ENCODE measurements at places on chromosomes 6 and 20.

GRCh38 chr6:39843305-39844020 is 51.3 kb downstream of the DAAM2 start:
- peak; percentile 30 for DNase-seq

- peak; percentile 71 for DNase-seq
Measured at GRCh38 chr20:40868551-40869217, 159.9 kb upstream of the TOP1 start.

- no peak for DNase-seq
Measured at GRCh38 chr20:33669873-33670640, 3.3 kb downstream of the ACTL10 start.

DNA sequence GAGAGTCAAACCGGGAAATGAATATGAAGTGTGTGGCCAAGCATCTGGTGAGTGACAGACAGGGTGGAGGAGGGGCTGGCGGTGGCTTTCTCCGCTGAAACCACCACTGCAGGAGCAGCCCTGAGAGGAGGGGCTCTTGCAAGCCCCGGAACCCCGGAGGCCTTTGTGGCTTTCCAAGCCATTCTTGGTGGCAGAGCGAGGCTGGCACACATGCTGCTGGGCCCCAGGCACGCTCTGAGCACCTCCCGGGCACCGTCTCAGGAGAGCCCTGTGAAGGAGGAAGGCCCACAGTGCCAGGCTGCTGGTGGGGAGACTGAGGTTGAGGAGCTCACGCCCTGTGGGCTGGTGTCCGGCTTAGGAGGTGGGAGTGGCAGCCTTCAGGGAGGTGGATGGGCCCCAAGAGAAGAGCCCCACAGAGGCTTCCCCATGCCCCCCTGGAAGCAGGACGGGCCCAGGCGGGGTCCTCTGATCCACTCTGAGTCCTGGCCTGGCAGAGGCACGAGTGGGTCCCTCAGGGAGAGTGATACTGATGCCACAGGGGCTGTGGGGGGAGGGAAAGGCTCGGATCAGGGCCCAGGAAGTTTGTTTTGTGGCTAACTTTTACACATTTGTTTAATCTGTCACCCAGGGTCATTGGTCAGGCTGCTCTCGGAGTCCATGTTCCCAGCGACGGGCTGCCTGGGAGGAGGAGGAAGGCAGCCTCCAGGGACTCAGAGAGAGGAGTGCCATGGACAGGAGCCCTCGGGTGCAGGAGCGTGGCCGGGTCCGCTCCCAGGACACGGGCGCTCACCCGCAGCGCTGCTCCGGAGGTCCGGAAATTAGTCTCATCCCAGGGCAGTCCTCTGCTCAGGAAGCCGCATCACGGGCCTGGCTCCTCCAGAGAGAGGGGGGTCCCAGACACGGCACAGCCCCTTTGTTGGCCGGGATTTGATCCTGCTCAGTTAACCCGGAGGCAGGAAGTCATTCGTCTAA is 170.7 kb downstream of the ERMARD start:
- no peak for DNase-seq

GRCh38 chr6:143196525-143197225 is 136.0 kb downstream of the AIG1 start:
- DNase-seq: peak; percentile 21

DNA sequence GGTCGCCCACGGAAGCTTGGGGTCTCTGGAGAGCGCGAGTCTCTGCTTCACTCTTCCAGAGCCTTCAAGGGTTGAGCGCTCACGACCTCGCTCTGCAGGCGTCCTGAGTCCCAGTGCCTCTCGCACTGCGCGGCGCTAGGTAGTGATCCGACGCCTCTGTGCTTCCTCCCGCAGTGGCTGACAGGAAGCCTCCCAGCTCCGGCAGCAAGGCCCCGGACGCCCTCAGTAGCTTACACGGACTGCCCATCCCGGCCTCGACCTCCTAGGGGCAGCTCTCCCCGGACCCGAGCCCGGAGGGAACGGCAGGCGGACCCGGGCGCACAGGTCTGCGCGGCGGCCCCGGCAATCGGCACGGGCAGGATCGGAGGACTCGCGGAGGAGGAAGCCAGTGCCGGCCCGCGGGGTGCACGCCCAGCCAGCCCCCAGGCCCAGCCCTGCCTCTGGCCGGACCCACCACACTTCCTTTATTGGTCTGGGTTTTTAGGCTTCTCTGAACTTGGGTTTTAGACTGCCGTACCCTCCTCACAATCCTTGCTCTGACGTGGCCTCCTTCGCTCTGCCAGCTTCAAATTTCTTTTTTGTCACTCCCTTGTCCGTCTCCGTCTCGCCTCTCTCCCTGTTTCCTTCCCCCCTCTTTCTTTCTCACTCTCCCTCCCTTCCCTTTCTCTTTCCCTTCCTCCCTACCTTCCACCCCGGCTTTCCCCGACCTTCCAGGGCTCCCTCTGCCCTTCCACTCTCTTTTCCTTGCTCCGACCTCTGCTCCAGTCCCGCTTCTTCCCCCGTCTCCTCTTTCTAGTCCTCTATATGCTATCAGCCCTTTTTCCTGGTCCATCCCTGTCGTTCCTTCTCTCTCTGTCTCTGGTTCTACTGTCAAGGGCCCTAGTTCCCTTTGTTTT is 9.1 kb downstream of the PAX1 start:
- DNase-seq: no peak

GRCh38 chr6:36823421-36824096 is 15.7 kb downstream of the CPNE5 start:
- peak; percentile 73 for DNase-seq

GRCh38 chr6:6920114-6920986 is 187.4 kb upstream of the RREB1 start:
- no peak for DNase-seq

DNA sequence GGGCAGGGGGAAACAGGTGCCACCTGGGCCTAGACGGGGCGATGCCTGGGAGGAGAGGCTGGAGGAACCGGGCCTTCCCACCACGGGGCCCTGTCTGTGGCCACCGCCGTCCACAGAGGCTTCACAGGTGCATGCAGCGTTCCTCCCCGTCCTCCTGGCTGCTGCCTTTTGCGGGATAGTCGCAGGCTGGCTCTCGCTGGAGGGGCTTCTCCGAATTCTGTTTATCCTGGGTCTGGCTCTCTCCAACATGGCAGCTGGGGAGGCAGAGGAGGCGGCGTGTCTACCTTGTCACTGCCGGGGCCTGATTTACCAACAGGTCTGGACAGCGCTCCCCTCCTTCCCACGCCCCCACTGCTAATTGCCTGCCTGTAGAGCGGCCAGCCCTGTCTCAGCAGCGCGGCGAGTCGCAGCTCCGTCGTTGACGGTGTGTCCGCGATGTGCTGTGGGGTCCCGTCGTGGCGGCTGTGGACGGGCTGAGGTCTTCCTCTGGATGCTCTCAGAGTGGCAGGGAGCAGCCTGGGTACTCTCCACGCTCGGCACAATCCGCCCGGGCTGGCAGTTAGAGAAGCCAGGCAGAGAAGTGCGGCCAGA is 262.9 kb downstream of the TAF4 start:
- no peak for DNase-seq

DNA sequence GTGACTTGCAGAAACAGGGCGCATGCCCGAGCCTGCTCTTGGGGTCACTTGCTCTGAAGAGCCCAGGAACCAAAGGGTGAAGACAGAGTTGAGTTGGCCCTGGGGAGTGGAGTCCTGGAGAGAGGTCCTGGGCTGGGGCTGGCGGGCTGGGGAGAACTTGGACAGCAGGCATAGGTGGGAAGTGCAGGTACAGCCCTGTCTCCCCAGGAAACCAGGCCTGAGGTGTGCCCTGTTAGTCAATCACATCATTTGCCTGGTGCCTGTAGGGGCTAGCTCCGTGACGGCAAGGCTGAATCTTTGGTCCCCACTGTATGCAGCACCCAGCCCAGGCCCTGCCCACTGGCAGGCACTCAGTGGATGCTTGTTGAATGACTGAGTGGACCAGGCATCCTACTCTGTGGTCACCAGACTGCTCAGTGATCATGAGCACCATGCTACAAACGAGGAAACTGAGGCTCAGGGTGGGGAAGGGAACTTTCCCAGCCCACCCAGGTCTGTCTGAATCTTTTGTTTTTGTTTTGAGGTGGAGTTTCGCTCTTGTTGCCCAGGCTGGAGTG is 15.6 kb upstream of the NOL4L start:
- no peak for DNase-seq

DNA sequence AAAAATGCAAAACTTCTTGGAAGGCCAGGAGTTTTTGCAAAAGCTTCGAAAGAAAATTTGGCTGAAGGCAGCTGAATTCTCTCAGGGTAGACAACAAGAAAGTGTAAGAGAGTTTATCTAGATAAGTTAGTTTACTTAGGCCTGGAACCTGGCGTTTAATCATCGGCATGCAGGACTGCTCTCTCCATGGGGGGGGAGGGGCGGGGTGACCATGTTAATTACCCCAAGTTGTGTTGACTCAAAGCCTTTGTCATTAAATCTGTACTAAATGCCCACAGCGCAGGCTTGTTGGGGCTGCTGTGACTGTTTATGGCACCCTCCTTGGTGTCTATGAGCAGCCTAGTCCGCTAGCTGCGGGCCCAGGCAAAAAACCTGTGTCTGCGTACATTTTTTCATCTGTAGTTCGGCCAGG is 20.1 kb upstream of the ZNF451 start:
- no peak for DNase-seq

DNA sequence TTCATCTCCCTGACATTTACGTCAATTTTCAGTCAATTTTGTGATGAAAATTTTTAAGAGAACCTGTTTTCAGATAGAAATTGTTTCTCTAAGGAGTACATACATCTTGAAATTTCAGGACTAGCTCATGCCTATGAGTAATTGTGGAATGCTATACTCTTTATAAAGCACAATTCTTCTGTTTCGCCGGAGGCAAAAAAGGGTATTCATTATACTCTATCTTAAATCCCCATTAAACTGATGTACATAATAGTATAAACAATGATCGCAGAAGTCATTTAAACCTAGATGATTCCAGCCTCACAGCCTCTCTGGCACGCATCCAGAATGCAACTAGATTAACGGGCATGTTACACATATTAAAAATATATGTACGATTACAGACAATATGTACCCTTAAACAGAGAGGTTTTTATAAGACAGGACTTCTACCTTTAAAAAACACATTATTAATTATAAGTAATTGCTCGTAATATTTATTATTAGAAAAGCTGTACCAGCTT is 62.6 kb downstream of the NRSN1 start:
- DNase-seq: no peak

DNA sequence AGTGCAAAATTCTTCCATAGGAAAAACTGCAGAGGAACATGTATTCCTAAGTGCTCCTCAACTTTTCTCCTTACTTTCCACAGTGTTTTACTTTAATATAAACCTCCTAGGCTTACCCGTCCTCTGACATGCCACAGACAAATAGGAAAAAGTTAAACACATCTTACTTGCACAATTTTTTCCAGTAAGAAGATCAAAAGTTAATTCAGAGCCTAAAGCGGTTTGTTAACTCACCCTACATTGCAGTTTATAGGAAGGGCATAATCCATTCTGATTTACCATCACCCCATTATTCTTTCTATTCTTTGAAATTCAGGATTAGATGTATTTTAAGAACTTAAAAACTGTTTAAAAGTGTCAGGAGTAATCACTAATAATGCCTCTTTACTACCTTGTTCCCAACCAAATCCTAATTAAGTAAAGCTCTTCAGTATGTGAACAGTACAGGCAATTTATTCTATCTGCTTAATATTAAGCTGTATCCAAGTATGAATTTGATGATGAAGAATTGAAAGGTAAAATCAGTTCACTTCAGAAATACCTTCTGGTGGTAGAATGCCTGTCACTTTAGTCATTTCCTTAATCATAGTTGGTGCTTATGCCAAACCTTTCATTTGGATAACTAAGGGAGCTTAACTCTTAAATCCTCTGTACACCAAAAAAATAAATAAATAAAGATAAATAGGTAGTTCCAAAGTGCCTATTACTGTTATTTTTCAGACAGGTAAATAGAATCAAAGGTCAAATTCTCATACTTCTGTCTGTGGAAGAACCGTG is 292.0 kb downstream of the ALDH8A1 start:
- no peak for DNase-seq

- no peak for DNase-seq
Measured at GRCh38 chr6:37618916-37619590, 78.6 kb downstream of the MDGA1 start.

GRCh38 chr6:43020847-43021246 is 576 bp upstream of the RRP36 start:
- no peak for DNase-seq

GRCh38 chr20:4560667-4561066 is 161.0 kb upstream of the PRND start:
- peak; percentile 55 for DNase-seq

DNA sequence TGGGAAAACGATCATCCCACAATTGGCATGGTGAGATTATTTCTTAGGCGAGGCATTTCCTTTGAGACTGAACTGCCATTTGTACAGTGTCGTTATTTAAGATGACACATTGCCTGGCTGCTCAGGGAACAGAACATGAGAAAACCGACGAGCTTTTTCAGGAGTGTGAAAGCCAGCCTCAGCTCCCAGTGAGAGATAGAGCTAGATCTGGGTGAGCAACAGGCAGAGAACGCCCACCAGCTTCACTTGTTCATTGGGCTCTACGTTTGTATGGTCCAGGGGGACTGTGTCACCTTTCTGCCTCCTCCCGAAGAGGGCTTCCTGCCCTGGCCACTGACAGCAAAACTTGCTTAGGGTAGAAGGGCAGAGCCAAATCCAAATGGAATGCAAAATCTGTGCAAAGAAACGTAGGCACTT is 378.1 kb downstream of the RNGTT start:
- DNase-seq: no peak

DNA sequence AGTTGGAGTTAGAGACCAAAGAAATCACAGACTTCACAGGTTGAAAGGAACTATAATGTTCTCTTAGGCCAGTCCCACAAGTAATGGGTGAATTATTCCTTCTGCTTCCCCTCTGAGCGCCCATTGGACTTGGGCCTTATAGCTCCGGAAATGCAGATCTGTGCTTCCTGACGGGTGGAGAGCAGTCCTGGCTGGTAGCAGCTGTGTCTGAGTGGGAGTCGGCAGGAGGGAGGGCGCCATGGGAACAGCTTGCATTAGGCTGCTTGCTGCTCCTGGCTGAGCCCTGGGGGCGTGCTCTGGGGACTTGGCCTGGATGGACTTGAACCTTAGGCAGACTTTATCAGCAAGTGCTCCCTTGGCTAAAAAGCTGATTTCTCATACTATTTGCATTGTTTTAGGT is 18.4 kb upstream of the NUP153 start:
- DNase-seq: peak; percentile 43

DNA sequence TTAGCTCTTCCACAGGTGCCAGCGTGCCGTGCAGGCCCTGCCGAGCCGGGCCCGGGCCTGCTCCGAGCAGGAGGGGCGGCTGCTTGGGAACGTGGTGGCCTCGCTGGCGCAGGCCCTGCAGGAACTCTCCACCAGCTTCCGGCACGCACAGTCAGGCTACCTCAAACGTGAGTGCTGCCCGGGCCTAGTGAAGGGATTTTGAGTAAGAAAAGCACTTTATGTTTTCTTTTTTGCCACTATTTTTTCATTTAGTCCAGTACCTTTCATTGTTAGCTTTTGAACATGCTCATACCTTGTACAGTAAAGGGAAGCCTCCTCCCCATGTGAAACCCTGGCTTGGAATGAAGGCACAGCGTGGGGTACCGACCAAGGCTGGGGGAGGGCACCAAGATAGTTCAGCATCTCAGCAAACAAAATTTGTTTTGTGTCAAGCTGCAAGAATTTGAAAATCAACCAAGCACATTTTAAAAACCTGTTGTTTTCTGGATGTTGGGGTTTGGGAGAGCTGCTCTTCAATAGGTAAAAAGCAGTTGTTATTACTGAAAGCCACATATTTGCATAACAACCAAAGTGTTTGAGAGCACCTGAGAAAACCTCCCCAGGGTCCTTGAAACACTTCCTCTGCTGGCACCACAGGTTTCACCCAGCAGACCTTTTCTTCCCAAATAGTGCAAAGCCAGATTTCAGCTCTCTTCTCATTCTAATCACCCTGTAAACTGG is 18.4 kb downstream of the STX16 start:
- no peak for DNase-seq

GRCh38 chr20:62543470-62544302 is 67.9 kb upstream of the GATA5 start:
- DNase-seq: no peak

GRCh38 chr6:32974016-32974333 is 5.6 kb downstream of the BRD2 start:
- DNase-seq: peak; percentile 62

All from fibroblast of mammary gland (primary cell).